ENCODE measurements at places on chromosomes 7 and 10. TPM values are rescaled to one million over a fixed set of nuclear protein-coding genes. Genes with fewer than 3 reads are reported as not detected.

- H3K36me3 ChIP-seq = peaks cover 7% of the 10 kb centered on the region
- DNase-seq = no peak
- no peak overlapping the region for H3K27ac ChIP-seq
- peaks cover 16% of the 10 kb centered on the region for H3K4me1 ChIP-seq
Observed at GRCh38 chr7:5352440-5353010, 69.8 kb downstream of the SLC29A4 start.

GRCh38 chr7:130084037-130084875 lies 13.9 kb downstream of the KLHDC10 start:
- no peak overlapping the region for H3K27ac ChIP-seq
- H3K4me3 ChIP-seq = no peak overlapping the region
- H3K36me3 ChIP-seq = no peaks in the 10 kb centered on the region

DNA sequence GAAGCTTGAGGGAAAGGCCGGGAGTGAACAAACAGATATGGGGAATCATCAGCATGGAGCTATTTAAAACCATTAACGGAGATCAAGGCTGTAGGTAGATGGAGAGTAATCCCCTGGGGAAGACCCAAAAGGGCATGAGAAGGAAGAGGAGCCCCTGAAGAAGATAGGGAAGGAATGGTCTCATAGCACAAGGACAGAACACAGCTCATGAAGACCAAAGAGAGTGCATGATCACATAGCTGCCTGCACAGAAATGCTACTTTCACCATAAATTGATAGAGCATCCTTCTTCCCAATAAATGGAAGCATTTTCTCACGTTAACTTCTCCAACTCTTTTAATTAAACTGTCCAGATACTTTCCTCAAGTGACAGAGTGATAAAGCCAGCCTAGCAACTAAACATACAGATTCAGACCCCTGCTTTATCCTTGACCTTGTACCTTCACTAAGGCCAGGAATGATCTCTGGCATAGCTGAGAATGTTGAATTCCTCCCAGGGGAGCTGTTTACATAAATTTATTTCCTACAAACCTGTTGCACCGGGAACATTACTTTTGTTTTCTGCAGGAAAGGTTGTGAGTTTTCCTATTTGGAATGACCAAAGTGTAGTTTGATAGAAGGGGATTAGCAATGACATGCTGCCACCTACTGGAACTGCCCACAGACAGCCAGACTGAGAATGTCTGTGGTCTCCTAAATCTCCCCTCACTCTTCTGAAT lies 110.8 kb upstream of the LRGUK start:
- peaks cover 20% of the 10 kb centered on the region for H3K4me1 ChIP-seq
- H3K27me3 ChIP-seq = no peaks in the 10 kb centered on the region
- H3K4me3 ChIP-seq = no peak overlapping the region
- DNase-seq = peak; percentile 29

DNA sequence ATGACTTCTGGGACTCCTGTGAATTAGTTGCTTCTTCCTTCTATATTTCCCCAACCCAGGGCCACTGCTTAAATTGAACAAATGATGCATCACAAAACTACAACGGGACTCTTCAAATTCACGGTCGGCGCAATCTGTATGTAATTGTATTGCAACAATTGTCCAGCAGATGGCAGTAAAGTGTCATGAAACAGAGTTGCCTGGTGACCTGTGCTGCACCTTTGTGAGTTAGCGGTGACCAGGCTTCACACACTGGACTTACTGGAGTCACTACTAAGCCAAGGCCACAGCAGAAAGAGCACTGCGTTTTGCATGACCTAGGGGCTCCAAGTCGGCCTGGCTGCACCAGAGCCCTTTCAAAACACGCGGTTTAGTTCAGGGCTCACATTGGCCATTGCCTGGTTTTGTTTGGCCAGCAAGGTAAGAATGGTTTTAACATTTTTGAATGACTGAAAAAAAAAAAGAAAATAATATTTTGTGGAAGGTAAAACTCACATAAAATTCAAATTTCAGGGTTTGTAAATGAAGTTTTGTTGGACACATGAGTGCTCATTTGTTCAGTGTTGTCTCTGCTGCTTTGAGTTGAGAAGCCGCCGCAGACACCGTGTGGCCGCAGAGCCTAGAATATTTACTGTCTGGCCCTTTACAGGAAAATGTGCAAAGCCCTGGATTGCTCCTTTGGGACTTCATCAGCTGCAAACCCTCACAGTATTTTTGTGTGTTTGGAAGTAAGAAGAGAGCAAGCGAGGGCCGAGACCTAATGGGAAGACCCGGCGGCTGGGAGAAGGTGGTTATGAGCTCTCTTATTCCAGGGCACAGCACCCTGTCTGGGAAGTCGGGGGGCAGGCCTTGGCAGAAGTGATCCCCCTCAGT lies 23.2 kb upstream of the ZNF32 start:
- peaks cover 3% of the 10 kb centered on the region for H3K4me1 ChIP-seq
- no peaks in the 10 kb centered on the region for H3K36me3 ChIP-seq
- no peaks in the 10 kb centered on the region for H3K27me3 ChIP-seq
- H3K4me3 ChIP-seq = no peak overlapping the region
- H3K27ac ChIP-seq = no peak overlapping the region

DNA sequence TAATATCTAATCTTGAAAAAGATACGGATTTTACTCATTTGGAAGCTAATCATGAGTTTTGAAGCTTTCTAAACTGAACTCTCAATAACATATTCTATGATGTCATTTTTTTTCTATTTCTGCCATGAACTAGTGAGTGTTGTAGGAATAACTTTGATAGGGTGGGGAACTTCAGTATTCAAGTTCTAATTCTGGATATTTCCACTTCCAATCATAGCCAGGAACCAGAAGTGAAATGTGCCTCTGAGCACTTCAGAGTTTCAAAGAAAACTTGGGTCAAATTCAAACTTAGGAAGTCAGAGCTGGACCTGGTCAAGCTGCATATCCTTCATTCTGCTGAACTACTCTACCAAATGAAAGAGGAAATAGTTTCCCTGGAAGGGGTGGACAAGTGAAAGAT lies 847 bp downstream of the AGMO start:
- H3K4me3 ChIP-seq = no peak overlapping the region
- no peak for DNase-seq
- H3K27ac ChIP-seq = no peak overlapping the region

DNA sequence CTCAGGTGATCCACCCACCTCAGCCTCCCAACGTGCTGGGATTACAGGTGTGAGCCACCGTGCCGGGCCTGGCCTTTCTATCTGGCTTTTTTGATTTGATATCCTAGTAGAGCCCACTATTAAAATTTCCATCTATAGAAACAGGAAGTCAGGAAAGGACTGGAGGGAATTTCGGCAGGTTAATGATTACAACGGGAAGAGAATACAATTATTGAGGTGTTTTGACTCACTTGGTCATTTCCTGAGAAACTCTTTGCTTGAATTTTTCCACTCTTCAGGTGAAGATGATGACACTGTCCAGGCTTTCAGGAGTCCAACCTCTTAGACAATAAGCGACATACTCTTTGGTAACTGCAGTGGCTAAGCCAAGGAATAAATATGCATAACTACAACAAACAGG lies 1.1 kb upstream of the MKLN1 start:
- no peaks in the 10 kb centered on the region for H3K27me3 ChIP-seq
- DNase-seq = no peak
- no peaks in the 10 kb centered on the region for H3K36me3 ChIP-seq
- peak overlapping the region; percentile 99 for H3K27ac ChIP-seq
- peaks cover 36% of the 10 kb centered on the region for H3K4me1 ChIP-seq
- H3K4me3 ChIP-seq = no peak overlapping the region

DNA sequence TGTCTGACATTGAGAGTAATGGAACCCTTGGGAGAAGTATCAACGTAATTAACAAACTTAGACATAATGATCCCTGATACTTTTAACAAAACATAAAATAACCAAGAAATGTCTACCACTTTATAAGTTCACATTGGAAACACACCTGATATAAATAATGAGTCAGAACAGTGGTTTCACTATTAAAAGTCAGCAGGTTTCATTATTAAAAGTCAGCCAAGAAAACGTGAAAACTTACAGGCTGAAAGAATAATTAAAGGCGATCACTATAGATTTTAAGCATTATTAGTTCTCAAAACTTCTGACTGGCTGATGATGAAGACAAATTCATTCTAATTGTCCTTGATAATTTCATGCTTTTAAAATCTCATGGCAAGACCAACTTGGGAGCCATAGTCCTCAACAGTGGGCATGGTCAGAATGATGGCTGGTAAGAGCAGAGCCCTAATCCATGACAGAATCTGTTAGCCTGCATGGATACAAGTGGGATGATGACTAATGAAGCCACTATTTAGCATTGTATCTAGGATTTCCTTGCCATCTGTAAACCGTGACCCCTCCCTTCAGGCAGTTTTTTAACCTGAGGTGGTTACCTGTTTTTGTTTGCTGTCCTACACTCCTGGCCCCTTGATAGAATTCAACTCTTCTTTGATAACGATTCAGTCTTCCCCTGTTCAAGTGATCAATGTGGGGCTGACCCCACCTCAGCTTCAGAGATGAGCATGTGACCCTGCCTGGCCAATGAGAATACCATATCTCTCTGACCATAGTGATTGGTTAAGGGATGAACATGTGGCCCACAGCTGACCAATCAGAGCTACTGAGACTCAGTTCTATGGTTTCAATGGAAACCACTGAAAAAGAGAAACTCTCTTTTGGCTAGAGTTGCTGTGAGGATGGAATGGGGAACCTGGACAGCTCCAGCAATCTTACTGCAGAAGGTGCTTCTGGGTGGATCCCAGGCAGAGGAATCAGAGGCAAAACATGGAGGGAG lies 151.0 kb downstream of the PLPP4 start:
- no peak overlapping the region for H3K27ac ChIP-seq
- H3K27me3 ChIP-seq = no peaks in the 10 kb centered on the region
- no peaks in the 10 kb centered on the region for H3K36me3 ChIP-seq
- DNase-seq = no peak

DNA sequence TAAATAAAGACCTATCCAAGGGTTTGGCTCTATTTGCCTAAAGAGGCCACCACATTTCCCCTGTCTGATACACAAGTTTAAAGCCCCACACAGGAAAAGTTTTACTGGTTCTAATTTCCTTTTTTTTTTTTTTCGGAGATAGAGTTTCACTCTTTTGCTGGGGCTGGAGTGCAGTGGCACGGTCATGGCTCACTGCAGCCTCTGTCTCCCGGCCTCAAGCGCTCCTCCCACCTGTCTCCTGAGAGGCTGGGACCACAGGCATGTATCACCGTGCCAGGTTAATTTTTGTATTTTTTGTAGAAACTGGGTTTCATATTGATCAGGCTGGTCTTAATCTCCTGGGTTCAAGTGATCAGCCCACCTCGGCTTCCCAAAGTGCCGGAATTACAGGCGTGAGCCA lies 53.3 kb upstream of the ASAH2 start:
- no peak overlapping the region for H3K4me3 ChIP-seq
- no peaks in the 10 kb centered on the region for H3K27me3 ChIP-seq
- DNase-seq = no peak
- H3K27ac ChIP-seq = no peak overlapping the region

DNA sequence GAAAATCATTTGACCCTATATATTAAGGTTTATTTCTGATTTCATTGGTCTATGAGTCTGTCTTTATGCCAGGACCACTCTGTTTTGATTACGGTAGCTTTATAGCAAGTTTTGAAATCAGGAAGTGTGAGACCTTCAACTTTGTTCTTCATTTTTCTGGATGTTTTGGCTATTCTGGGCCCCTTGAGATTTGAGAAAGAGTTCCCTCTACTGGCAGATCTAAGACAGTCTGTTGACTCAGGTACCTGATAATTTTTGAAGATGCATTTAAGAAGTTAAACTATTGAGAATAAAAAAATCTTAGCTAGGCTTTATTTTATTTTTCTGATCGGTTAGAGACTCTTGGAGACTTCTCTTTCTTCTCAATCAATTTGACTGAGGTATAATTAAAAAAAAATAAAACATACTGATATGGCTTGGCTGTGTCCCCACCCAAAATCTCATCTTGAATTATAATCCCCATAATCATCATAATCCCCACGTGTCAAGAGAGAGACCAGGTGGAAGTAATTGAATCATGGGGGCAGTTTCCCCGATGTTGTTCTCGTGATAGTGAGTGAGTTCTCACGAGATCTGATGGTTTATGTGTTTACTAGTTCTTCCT lies 209.2 kb downstream of the SNX10 start:
- no peaks in the 10 kb centered on the region for H3K36me3 ChIP-seq
- H3K27me3 ChIP-seq = no peaks in the 10 kb centered on the region
- no peak for DNase-seq
- H3K4me1 ChIP-seq = peaks cover 10% of the 10 kb centered on the region
- H3K4me3 ChIP-seq = no peak overlapping the region

- no peak overlapping the region for H3K27ac ChIP-seq
- no peak for DNase-seq
- no peaks in the 10 kb centered on the region for H3K4me1 ChIP-seq
- no peaks in the 10 kb centered on the region for H3K36me3 ChIP-seq
- H3K27me3 ChIP-seq = no peaks in the 10 kb centered on the region
Observed at GRCh38 chr7:16970732-16971482, 89.1 kb upstream of the AGR3 start.

DNA sequence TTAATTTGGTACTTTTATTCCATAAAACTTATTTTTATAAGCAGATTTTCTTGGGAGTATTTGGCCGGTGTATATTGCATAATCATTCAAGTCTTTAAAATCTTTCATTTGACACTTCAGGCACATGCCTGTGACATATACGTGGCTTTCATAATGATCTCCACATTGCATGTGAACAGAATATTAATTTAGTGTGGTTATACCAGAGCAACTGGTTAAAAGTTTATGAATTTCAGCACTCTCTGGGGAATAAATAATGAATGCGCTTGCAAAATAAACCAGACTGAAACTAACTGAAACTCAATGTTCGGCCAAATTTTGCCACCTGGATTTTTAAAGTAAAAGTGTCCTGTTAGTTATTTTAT lies 242.3 kb downstream of the GLI3 start:
- no peaks in the 10 kb centered on the region for H3K27me3 ChIP-seq
- no peaks in the 10 kb centered on the region for H3K4me1 ChIP-seq
- DNase-seq = no peak
- H3K27ac ChIP-seq = no peak overlapping the region

GRCh38 chr7:55314967-55315366 lies 50.2 kb upstream of the LANCL2 start:
- H3K4me1 ChIP-seq = no peaks in the 10 kb centered on the region
- H3K27ac ChIP-seq = no peak overlapping the region
- H3K36me3 ChIP-seq = no peaks in the 10 kb centered on the region
- H3K4me3 ChIP-seq = no peak overlapping the region

GRCh38 chr7:4050126-4050660 lies 631.9 kb upstream of the FOXK1 start:
- H3K4me3 ChIP-seq = no peak overlapping the region
- H3K4me1 ChIP-seq = no peaks in the 10 kb centered on the region
- H3K27me3 ChIP-seq = no peaks in the 10 kb centered on the region
- no peaks in the 10 kb centered on the region for H3K36me3 ChIP-seq

NOD1 gene
- total RNA-seq = 3.6 TPM

PLEKHS1 gene
- total RNA-seq = 7.6 TPM

ZNF503 gene
- 20.8 TPM for total RNA-seq

SGCE gene
- total RNA-seq = 55.3 TPM

PRRT4 gene
- total RNA-seq = not detected

Data from body of pancreas (tissue), 4 donors.